NCI-H1694 treated with DMSO at 0.1 percent for 48 hours (cell line): ENCODE measurements at places on chromosomes 6 and 20.
A peak's percentile ranks its signal among the peaks of the same experiment; 100 is the strongest.

- DNase-seq: no peak
Measured at GRCh38 chr20:40769677-40770285, 80.7 kb upstream of the MAFB start.

DNA sequence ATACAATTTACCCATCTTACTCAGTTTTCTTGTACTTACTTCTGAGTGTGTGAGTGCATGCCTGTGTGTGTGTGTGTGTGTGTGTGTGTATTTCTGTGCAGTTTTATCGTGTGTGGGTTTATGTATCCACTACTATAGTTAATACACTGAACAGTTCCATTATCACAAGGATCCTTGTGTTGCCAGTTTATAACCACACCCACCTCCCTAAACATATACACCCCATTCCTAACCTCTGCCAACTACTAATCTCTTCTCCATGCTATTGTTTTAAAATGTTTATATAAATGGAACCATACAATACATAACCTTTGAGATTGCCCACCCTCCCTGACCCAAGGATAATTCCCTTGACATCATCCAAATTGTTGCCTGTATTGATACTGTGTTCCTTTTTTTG is 18.7 kb downstream of the POFUT1 start:
- no peak for DNase-seq

GRCh38 chr6:139242457-139243240 is 49.1 kb downstream of the TXLNB start:
- DNase-seq: no peak

DNA sequence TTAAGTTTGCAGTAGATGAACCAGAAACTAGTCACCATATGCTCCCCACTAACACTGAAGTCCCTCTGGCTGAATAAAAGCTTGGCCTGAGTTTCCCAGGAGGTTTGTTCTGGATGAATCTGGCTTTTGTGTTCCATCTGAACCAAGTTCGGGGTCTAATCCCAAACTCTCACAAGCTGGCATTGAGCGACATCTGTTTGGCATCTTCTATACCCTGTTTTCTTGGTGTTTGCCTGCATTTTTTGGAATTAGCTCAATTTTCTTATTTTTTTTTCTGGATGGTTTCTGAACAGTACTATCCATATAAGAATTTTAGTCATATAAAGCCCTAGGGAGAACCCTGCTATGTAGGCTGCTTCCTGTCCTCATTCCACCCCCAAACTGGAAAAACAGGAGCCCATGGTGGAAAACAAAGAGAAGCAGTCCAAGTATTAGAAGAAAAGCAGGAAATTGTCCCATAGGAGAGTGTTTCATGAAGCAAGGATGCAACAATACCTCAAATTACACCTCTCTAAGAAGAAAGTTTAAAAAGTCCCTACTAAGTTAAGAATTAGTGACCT is 737.1 kb downstream of the DHX35 start:
- DNase-seq: no peak

DNA sequence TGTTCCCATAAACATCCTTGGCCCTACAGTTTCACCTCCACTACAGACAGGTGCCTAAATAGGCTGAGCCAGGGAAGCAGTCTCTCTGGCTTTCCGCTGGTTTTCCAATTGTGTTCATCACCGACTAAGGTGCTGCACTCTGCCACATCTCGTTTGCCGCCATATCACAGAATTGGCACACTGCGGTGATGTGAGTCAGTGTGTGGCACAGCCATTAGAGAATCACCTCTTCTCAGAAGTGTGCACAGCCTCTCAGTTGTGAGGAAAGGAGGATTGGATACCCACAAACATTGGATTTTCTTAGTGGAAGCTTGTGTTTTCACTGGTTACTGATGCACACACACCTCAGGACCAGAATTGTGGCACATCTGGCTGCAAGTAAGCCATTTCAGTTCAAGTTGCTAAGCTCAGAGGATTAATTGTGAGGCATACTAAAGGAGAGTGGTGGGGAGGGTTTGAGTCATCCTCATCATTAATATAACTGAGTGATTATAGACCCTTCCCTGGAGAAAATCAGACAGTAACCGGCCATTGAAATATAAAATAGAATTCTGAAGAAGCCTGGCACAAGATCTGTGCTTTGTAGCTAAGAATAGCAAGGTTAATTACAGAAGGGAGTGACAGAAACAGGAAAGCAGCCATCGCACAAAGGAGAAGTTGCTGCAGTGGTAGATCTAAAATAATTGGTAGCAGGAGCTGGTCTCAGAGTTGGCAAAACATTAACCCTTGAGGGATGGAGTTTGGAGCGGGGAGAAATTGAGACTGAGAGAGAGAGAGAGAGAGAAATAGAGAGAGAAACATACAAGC is 506.9 kb downstream of the LMBRD1 start:
- DNase-seq: no peak

- no peak for DNase-seq
Measured at GRCh38 chr6:105644691-105645090, 241.8 kb upstream of the PREP start.

GRCh38 chr6:24536466-24536865 is 41.7 kb downstream of the ALDH5A1 start:
- DNase-seq: no peak

GRCh38 chr6:158445426-158446085 is 114.3 kb upstream of the TMEM181 start:
- no peak for DNase-seq

DNA sequence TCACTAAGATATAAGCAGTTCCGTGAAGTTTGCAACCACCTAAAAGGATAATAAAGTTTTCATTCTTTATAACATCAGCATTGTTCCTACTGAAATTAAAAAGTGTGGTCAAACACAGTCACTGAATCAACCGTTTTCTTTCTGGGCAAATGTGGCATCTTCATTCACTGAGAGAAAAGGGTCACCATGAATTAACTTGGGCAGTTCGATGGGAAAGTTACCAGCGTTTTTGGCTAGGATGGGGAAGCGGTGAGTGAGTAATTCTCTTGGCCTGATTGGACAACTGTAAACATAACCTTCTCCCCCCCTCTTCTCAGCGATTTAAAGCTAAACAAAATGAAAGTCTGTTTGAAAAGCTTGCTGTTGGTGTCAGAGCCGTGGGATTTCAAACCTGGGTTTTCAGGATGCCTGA is 181.8 kb downstream of the SASH1 start:
- no peak for DNase-seq

DNA sequence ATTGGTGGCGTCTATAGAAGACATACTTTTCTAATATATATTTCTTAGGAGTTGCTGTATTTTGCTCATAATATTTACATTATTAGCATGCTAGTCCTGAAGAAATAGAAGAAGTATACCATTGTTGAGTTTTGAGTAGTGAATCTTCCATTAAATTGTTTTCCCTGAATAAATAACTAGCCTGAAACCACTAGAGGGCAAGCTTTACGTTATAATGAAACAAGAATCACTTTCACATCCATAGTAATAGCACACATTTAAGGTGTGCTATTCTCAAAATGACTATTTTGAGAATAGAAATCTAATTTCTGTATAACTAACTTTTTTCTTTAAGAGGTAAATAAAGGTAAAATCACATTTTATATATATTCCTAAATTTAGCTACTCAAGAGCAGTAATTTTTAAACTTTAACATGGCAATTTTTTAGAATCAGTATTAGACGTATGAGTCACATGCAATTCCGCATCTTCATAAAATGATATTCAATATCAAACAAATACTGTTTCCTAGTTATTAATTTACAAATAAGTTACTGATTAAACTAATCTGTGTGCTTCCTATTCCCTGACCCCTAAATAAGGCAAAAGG is 213.2 kb upstream of the MANEA start:
- peak; percentile 47 for DNase-seq

GRCh38 chr6:46053039-46053933 is 37.6 kb upstream of the CLIC5 start:
- DNase-seq: no peak

- no peak for DNase-seq
Measured at GRCh38 chr6:142373268-142374090, 71.7 kb downstream of the ADGRG6 start.

DNA sequence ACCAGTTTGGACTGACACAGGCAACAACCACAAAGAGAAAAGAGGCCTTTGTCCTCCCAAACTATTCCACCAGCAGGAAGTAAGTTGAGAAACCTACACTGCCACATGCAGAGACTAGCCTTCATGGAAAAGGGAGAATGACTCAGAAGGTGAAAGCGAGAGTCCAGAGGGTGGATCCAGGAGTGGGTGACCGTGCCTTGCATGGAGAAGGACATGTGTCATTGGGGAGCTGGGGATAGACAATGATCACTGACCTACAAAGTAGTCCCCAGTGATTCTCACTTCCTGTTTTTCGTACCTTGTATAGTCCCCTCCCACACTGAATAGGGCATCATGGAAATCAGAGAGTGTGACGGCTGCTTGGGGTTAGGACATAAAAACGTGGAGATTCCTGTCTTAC is 91.9 kb downstream of the MYLK4 start:
- no peak for DNase-seq

DNA sequence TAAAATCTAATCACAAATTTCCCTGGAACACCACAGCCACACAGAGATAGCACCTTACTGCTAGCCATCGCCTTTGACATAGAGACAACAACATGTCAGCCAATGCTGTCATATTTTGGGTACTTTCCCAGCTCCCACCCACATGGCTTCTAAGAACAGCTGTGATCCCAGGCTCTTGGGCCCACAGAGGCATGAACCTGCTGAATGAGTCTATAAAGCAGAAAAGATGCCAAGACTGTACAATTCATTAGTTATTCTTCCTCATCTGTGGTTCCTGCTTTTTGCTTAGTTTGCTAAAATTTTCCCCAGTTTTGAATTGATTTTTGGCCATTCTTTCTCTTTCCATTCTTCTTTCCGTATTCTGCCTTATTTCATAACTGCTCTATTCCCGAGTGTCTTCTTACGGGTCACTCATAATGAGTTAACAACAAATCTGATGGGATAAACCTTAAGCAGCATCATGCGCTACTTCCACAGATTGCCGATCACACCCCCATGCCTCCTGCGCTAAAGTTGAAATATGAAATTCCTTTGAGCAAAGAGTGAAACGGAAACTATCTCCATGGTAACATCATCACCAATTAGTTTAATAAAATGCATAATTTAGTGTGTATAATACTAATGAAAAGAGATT is 327.3 kb upstream of the HSF2 start:
- DNase-seq: no peak

- DNase-seq: no peak
Measured at GRCh38 chr6:54217018-54217417, 91.2 kb upstream of the TINAG start.
